ENCODE measurements at places on chromosomes 7 and 10.

GRCh38 chr7:37942934-37943610 is 22.6 kb downstream of the EPDR1 start:
- no peak overlapping the region for H3K4me3 ChIP-seq
- peak overlapping the region; percentile 75 for H3K27ac ChIP-seq
- DNase-seq = peak; percentile 47
- H3K27me3 ChIP-seq = no peaks in the 10 kb centered on the region

GRCh38 chr7:47393406-47393805 is 188.5 kb downstream of the TNS3 start:
- no peaks in the 10 kb centered on the region for H3K27me3 ChIP-seq
- DNase-seq = no peak
- peak overlapping the region; percentile 67 for H3K27ac ChIP-seq
- H3K4me3 ChIP-seq = no peak overlapping the region
- peaks cover 5% of the 10 kb centered on the region for H3K4me1 ChIP-seq
- H3K36me3 ChIP-seq = no peaks in the 10 kb centered on the region

- H3K4me3 ChIP-seq = no peak overlapping the region
- DNase-seq = no peak
- H3K27ac ChIP-seq = no peak overlapping the region
- no peaks in the 10 kb centered on the region for H3K36me3 ChIP-seq
Measured at GRCh38 chr10:86642499-86642898, 11.8 kb upstream of the OPN4 start.

DNA sequence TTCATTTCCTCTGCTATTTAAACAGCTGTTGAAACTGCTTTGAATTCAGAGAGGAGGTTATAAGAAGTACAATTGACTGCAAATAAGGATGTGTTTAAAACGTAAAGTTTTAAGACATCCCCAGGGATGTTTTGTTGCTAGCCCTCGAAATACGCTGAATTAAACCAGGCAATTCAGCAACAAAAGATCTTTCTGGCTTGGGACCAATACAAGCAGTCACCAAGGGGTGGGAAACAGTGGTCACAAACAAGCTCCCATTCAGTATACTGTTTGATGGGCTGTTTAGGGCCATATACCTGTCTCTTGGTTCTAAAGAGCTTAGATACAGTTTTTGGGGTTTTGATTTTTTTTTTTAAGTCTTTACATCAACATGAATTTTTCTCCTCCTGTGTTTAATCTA is 446.3 kb upstream of the POT1 start:
- H3K27ac ChIP-seq = no peak overlapping the region
- no peak overlapping the region for H3K4me3 ChIP-seq
- no peaks in the 10 kb centered on the region for H3K4me1 ChIP-seq
- no peak for DNase-seq
- no peaks in the 10 kb centered on the region for H3K36me3 ChIP-seq
